ENCODE measurements at places on chromosomes 13 and 19.

DNA sequence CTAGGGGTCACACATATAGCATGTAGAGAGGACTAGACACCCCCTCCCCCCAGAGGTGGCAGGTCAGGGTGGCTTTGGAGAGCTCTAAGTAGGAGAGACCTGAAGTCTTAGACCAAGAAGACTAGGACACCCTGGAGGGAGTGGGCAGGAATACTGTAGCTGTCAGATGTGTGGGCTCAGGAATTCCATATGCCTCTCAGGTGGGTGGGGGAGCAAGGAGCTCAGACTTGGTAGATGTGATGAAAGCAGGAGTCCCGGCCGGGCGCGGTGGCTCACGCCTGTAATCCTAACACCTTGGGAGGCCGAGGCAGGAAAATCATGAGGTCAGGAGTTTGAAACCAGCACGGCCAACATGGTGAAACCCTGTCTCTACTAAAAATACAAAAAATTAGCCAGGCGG is 1.6 kb downstream of the CRB3 start:
- H3K4me1 ChIP-seq: no peaks in the 10 kb centered on the region
- no peak overlapping the region for H3K4me3 ChIP-seq
- H3K27me3 ChIP-seq: no peaks in the 10 kb centered on the region
- DNase-seq: no peak

DNA sequence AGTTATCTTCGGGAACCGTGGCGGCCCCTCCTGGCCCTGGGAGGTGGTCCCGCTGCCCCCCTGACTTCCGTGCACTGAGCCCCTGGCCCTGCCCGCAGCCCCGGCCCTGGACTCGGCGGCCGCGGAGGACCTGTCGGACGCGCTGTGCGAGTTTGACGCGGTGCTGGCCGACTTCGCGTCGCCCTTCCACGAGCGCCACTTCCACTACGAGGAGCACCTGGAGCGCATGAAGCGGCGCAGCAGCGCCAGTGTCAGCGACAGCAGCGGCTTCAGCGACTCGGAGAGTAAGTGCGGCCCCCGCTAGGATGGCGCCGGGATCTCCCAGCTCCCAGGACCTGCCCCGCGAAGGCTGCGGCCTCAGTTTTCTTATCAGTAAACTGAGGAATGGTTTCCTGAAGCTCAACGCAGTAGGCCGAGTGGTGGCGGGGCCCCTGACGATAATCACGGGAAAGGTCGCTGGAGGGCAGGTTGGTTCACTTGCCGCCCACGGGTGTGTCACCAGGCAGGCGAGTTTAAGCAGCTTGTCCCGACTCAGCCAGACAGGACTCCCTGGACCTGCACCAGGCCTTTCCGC is 924 bp downstream of the RGCC start:
- peaks cover 28% of the 10 kb centered on the region for H3K36me3 ChIP-seq
- no peak for DNase-seq
- peak overlapping the region; percentile 99 for H3K4me3 ChIP-seq
- peak overlapping the region; percentile 78 for H3K27ac ChIP-seq

- no peak overlapping the region for H3K4me3 ChIP-seq
- no peak overlapping the region for H3K27ac ChIP-seq
- H3K4me1 ChIP-seq: no peaks in the 10 kb centered on the region
- DNase-seq: no peak
- no peaks in the 10 kb centered on the region for H3K27me3 ChIP-seq
Observed at GRCh38 chr19:5255602-5256231, 84.9 kb downstream of the PTPRS start.

DNA sequence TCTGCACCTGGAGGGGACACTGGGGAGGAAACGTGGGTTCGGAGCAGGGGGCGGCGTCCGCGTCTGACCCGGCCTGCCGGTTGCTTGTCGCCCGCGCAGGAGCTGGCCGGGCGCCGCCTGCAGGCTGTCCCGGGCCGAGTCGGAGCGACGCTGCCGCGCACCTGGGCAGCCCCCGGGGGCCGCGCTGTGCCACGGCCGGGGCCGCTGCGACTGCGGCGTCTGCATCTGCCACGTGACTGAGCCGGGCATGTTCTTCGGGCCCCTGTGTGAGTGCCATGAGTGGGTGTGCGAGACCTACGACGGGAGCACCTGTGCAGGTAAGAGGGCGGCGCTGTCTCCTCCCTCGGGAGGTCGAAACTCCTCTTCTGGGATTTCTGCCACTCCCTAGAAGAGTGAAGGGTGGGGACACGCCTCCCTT is 1.3 kb downstream of the ITGBL1 start:
- peak overlapping the region; percentile 77 for H3K4me3 ChIP-seq
- H3K27me3 ChIP-seq: no peaks in the 10 kb centered on the region
- DNase-seq: no peak

GRCh38 chr13:51559946-51560735 is 24.1 kb upstream of the WDFY2 start:
- H3K4me3 ChIP-seq: no peak overlapping the region
- no peak overlapping the region for H3K27ac ChIP-seq

DNA sequence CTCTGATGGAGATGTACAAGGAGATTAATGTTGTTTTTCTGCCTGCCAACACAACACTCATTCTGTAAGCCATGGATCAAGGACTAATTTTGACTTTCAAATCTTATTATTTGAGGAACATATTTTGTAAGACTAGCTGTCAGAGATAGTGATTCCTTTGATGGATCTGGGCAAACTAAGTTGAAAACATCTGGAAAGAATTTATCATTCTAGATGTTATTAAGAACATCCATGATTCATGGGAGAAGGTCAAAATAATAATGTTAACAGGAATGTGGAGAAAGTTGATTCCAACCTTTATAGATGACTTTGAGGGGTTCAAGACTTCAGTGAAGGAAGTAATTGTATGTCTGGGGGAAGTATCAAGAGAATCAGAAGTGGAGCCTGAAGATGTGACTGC is 196.8 kb downstream of the POSTN start:
- no peaks in the 10 kb centered on the region for H3K36me3 ChIP-seq
- no peaks in the 10 kb centered on the region for H3K4me1 ChIP-seq
- no peaks in the 10 kb centered on the region for H3K27me3 ChIP-seq

DNA sequence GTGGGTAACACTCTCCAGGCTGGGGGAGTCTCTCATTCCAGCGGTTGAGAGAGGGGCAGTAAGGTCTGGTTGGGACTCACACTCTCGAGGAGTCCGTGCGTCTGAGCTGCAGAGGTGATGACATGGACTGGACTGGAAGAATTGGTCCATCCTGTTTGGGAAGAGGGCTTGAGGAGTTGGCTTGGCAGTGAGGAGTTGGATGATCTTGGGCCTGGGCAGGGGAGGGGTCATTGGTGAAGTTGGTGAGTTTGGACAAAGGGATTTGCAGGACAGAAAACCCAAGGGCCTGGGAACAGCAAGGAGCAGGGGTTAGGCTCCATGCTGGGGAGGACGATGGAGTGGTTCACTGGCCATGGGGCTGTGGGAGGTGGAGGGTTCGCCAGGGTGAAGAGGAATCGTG is 3.7 kb downstream of the PPP1R37 start:
- H3K27me3 ChIP-seq: no peaks in the 10 kb centered on the region
- H3K4me1 ChIP-seq: peaks cover 11% of the 10 kb centered on the region
- no peak overlapping the region for H3K27ac ChIP-seq
- H3K4me3 ChIP-seq: no peak overlapping the region

DNA sequence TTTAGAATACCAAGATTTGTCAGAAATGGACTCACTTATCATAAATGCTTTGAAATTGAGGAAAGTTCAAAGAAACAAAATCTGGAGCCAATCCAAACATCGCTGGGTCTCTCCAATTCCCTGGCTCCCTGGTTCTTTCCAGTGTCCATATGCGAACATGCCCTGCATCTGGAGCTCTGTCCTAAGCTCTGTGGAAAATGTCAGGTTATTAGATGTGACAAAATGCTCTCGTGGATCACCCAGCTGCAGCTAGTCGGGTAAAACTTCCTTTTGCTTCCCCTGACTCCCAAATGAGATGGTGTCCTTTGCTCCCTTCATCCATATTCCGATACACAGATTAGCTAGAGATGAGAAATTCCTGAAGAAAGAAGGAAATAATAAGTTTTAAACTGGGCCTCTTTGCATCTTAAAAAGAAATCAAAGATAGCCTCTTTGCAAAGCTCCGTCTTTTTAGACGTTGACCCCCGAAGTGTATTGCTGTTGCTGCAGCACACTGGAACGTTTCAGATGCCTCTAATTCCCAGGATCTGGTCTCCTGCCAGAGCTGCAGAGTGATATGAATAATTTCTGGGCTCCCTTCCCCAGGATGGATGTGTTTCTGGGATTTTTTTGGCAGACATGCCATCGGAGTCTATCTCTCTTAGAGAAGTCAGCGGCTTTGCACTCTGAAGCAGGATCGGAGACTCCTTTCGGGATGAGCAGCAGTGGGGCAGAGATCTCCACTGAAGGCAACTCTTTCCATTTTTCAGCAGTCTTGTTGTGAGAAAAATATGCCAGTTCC is 102.9 kb downstream of the TEX26 start:
- peaks cover 3% of the 10 kb centered on the region for H3K4me1 ChIP-seq
- H3K27ac ChIP-seq: no peak overlapping the region
- no peak for DNase-seq
- no peak overlapping the region for H3K4me3 ChIP-seq
- no peaks in the 10 kb centered on the region for H3K36me3 ChIP-seq

- peak; percentile 79 for DNase-seq
- no peaks in the 10 kb centered on the region for H3K27me3 ChIP-seq
- H3K36me3 ChIP-seq: no peaks in the 10 kb centered on the region
- no peaks in the 10 kb centered on the region for H3K4me1 ChIP-seq
Observed at GRCh38 chr13:109243311-109243951, 543.0 kb downstream of the IRS2 start.

- no peak overlapping the region for H3K4me3 ChIP-seq
- H3K27ac ChIP-seq: peak overlapping the region; percentile 99
- peaks cover 55% of the 10 kb centered on the region for H3K36me3 ChIP-seq
- no peaks in the 10 kb centered on the region for H3K27me3 ChIP-seq
- peaks cover 17% of the 10 kb centered on the region for H3K4me1 ChIP-seq
- no peak for DNase-seq
Observed at GRCh38 chr19:36149673-36150406, 2.4 kb downstream of the COX7A1 start.

DNA sequence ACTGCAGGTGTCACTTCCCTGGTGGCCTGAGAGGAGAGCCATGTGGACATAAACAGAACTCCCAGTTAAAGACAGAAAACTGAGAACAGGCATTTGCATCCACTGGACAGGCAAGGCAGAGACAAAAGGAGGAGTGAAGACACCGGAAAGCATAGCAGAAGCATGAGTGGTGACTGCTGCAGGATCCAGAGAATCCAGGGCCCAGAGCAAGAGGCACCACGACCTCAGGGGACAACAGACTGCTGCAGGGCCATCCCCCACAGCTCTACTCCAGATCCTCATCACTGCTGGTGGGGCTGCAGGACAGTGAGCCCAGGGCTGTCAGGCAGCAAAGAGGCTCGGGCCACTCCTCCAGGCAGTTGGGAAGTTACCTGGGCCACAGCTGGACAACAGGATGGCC is 14.5 kb upstream of the ISYNA1 start:
- no peak overlapping the region for H3K4me3 ChIP-seq
- peaks cover 18% of the 10 kb centered on the region for H3K4me1 ChIP-seq
- no peaks in the 10 kb centered on the region for H3K27me3 ChIP-seq
- peaks cover 69% of the 10 kb centered on the region for H3K36me3 ChIP-seq
- H3K27ac ChIP-seq: no peak overlapping the region
- no peak for DNase-seq

DNA sequence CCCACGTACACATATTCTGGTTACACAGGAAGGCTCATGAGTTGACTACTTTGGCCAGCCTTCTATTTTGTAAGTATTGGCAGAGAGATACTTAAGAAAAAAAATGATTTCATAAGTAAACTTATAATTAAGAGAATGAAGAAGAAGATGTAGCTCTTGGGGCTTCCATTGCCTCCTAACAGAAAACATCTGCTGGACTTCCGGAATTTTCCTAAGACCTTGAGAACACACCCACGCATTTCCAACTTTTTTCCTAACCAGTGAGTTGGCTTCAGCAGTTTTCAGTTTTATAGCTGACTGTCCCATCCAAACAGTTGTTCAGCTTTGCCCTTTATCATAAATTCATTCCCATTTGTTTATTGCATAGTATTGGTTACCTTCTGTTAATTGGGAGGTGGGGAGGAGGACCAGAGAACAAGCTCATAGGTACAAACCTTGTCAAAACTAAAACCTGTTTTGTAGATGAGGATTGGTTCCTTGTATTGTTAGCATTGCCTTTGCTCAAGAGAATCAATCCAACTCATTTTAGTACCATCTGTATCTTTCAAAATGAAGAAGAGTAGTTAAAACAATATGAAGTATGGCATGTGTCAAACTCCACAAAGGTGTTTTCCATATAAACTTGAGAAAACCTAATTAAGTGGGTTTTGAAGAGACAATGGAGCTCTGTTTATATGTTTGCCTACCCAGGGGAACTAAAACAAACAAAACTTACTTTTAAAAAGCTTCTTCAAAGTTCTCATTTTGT is 93.9 kb downstream of the COL4A2 start:
- no peak for DNase-seq
- no peak overlapping the region for H3K4me3 ChIP-seq
- no peaks in the 10 kb centered on the region for H3K27me3 ChIP-seq
- H3K4me1 ChIP-seq: peaks cover 68% of the 10 kb centered on the region
- peak overlapping the region; percentile 88 for H3K27ac ChIP-seq
- H3K36me3 ChIP-seq: no peaks in the 10 kb centered on the region

DNA sequence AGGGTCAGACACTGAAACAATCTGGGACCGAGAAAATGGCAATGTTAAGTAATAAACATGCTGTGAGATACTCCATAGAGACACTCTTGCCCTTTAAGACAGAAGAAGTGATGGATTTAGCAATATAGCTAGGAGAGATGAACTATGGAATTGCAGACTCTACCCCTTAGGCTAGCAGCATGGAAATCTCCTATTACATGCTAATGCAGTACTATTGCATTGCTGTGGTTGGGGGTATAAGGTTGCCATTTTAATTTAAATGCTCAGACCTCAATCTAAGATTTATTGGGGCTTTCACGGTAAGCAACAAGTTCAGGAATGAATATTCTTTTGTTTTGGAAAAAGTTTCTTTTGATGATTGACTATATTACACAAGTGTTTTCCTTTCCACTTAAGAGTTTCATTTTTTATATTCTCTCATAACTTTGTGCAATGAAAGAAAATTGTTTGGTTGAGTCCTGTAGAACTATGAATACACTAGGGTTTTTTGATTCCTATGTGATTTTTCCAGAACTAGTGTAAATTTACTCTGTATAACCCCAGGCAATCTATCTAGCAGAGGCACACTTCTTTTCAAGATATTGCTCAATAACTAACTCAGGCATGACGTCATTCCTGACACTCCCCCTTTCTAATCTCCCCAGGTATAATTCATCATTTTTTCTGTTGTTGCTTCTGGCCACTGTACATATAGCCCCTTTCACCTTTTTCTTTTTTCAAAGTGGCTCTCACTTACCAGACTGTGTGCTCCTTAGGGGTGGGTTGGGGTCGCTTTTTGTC is 394.7 kb upstream of the KLF12 start:
- no peaks in the 10 kb centered on the region for H3K36me3 ChIP-seq
- no peaks in the 10 kb centered on the region for H3K4me1 ChIP-seq
- no peak overlapping the region for H3K27ac ChIP-seq
- no peaks in the 10 kb centered on the region for H3K27me3 ChIP-seq
- H3K4me3 ChIP-seq: no peak overlapping the region

- no peak overlapping the region for H3K4me3 ChIP-seq
- no peak overlapping the region for H3K27ac ChIP-seq
- no peaks in the 10 kb centered on the region for H3K36me3 ChIP-seq
- no peak for DNase-seq
- no peaks in the 10 kb centered on the region for H3K27me3 ChIP-seq
- no peaks in the 10 kb centered on the region for H3K4me1 ChIP-seq
Observed at GRCh38 chr13:61247149-61247936, 168.3 kb downstream of the PCDH20 start.

Data from ascending aorta (tissue), 2 donors.